Osteoblast (primary cell): ENCODE measurements at places on chromosomes 2 and 18. TPM values are rescaled to one million over a fixed set of nuclear protein-coding genes. Genes with fewer than 3 reads are reported as not detected.

TGFA gene
- not detected in 2 replicates for total RNA-seq

DNA sequence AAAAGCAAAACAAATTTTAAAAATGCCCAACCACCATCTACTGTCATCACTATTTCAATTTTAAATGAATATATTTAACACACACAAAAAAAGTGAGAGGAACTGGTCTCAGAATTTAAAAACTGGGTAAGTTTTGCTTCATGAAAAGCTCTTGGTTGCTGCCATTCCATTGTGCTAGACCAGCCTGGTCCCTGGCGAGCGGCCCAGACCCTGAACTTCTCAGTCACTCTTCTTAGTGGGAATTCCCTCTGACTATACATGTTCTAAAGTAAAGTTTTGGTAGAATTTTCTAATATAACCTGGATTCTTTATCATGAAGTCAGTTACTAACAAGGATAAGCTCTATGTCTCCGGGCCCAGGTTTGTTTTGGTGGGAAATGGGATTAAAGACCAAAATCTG lies 34.8 kb upstream of the TMEM177 start:
- DNase-seq, result no peak

HNMT gene
- 100 and 115 TPM in 2 replicates for total RNA-seq

SYT4 gene
- total RNA-seq, result not detected in 2 replicates

ALLC gene
- not detected in 2 replicates for total RNA-seq

PAX3 gene
- total RNA-seq, result under 0.01 TPM in 1 of 2 replicates, not detected in the other

MYOM1 gene
- 1.5 and 1.8 TPM in 2 replicates for total RNA-seq

GRCh38 chr2:86413296-86414094 lies 27.7 kb upstream of the KDM3A start:
- no peak for DNase-seq

DNA sequence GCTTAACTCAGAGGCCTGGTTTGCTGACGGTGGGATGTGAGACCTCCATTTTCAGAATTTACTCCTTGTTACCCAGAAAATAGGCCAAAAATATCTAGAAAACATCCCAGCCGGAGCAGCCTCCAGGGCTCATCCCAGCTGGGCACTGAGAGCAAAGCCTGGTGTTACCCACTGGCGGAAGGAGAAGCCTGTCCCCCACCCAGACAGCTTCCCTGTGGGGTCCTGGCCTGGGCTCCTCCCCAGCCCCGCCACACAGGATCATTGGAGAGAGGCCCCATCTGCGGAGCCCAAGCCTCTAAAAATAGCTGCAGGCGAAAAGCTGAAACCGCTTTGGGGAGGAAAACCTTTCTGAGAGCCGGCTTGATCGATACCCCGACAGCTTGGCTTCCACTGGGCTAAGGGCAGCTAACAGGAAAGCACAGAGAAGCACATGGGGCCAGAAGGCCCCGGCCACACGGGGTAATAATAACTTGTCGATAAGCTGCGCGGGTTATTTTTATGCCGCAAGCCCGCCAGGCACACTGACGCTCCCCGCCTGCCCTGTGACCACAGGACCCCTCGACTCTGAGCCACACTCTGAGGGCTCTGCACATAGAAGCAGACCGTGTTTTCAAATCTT lies 26.9 kb upstream of the FAHD2A start:
- no peak for DNase-seq

DNA sequence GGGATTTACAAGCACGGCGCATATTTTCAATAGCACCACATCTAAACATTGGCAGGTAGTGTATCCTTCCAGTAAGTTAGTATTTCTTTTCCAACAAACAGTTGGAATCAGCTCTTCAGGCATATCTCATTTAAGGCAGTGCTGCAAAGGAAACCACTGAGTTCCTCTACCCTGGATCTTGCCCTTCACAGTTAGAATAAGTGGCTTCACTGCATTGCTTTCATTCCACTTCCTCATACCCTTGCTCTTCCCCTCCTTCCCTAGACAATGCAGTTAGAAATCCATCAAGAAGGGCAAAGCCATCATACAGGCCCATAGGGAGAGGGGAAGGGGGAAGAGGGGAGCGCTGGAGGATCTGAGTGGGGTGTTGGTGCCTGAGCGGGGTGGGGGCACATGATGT lies 173.7 kb downstream of the FBXO15 start:
- DNase-seq, result no peak

GRCh38 chr18:33712719-33713118 lies 134.7 kb downstream of the ASXL3 start:
- no peak for DNase-seq

GRCh38 chr2:157875641-157876065 lies 477 bp downstream of the ACVR1 start:
- no peak for DNase-seq

NXPH2 gene
- total RNA-seq, result not detected in 2 replicates

- no peak for DNase-seq
Observed at GRCh38 chr2:102826904-102827303, 65.1 kb downstream of the TMEM182 start.

DNA sequence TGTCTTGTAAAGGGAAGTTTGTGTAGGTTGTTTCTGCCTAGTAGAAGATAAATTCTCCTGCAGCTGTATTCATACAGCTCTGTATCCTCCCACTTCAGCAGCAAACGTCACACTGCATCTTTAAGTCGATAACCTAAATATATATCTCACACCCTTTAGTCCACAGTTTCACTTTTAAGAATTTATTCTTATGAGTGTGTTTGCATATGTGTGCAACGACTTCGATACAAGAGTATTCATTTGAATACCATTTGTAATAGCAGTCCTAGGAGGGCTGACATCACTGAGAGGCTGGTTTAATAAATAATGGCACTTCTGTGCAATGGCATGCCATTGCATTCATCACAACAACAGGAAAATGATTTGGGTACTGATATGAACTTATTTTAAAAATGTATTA lies 63.8 kb upstream of the MSH6 start:
- no peak for DNase-seq

DNA sequence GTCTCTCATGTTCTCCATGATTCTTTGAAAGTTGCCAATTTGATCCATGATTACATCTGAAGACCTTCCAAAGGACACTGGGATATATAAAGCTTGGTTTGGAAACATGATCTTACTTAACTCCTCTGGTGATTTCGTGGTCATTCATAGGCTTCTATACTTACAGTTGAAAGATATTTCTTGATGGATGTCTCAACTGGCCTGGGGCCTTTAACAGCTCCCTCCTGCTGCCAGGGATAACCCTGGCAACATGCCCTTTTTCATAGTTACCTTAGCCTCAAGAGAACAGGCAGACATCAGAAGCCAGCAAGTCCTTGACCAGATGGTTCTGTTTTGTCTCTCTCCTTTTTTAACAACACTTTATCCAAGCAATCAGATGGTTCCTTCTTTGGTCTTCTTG lies 23.5 kb upstream of the MFF start:
- no peak for DNase-seq

DNA sequence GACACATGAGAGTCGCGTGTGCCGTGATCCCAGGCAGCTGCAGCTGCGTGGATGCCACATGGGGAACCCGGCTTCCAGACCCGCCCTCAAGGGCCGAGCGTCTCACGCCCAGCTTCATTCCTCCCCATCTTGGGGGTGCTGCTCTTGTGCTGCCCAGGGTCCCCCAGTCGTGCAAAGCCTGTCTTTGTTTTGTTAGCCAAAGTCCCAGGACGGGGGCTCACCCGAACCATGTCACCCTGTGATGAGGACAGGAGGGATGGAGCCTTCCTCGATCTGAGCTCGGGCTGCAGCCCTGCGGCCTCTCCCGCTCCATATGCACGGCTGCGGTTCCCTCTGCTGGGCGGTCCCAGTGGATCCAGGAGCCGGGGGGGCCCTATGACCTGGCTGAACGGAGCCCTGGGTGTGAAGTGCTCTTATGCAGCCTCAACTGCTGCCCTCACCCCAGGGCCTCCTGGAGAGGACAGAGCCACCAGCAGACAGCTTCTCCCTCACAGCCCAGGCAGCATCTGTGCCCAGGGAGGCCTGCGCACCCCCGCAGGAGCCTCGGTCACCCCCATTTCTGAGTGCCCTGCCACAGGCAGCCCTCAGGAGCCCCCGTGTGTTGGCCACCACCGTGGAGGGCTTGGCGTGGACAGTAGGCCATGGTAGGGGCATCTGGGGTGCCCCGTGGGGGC lies 99.0 kb upstream of the CTDP1 start:
- DNase-seq, result peak; percentile 62

CCDC150 gene
- 5.8 and 8.5 TPM in 2 replicates for total RNA-seq

DNA sequence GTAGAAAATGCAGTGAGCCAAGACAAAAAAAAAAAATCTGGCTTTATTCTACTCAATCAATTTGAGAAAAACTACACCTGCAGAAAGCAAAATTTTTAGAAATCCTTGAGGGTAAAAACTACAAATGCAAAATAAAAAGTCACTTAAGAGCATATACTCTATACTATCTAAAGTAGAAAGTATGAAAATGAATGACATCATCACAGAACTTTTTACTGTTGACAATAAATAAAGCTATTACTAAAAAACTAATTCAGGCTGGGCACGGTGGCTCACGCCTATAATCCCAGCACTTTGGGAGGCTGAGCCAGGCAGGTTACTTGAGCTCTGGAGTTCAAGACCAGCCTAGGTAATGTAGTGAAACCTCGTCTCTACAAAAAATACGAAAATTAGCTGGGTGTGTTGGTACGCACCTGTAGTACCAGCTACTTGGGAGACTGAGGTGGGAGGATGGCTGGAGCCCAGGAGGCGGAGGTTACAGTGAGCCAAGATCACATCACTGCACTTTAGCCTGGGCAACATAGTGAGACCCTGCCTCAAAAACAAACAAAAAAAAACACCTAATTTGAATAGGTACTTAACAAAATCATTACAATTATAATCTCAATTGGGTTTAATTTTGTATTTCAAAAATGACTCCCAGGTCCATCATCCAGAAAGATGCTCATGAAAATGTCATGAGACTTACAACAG lies 7.6 kb downstream of the NFU1 start:
- DNase-seq, result no peak

- no peak for DNase-seq
Observed at GRCh38 chr18:5395860-5396448, 100.4 kb upstream of the ZBTB14 start.

- no peak for DNase-seq
Observed at GRCh38 chr2:33494877-33495641, 18.6 kb downstream of the RASGRP3 start.

DNA sequence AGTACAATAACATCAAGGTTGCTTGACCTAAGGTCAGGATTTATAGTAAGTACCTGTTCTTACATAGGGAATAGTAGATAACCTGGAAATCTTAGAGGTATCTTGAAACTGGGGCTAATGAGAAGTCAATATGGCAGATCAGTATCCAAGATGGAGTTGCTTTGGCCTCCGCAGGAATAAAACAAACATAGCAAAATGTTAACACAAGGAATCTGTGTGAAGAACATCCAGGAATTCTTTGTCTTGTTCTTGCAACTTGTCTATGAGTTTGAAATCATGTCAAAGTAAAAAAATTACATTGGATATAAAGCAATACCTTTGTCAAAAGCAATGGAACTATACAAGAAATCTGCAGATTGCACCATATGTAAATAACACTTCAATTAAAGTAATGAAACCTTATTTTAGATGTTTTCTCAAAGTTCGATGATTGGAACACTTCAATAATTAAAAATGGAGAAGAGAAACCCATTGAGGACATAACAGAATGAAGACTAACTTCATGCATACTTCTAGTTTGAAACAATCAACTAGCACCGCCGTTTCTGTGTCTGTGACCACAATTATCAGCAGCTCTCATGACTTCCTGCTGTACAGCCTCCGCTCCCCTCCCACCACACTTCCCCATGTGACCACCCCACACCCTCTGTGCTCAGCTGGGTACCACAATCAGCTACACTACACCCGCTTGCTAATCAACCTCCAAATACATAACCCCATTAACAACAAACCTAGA lies 27.6 kb downstream of the C2orf76 start:
- no peak for DNase-seq

TANK gene
- total RNA-seq, result 112 and 127 TPM in 2 replicates

DNA sequence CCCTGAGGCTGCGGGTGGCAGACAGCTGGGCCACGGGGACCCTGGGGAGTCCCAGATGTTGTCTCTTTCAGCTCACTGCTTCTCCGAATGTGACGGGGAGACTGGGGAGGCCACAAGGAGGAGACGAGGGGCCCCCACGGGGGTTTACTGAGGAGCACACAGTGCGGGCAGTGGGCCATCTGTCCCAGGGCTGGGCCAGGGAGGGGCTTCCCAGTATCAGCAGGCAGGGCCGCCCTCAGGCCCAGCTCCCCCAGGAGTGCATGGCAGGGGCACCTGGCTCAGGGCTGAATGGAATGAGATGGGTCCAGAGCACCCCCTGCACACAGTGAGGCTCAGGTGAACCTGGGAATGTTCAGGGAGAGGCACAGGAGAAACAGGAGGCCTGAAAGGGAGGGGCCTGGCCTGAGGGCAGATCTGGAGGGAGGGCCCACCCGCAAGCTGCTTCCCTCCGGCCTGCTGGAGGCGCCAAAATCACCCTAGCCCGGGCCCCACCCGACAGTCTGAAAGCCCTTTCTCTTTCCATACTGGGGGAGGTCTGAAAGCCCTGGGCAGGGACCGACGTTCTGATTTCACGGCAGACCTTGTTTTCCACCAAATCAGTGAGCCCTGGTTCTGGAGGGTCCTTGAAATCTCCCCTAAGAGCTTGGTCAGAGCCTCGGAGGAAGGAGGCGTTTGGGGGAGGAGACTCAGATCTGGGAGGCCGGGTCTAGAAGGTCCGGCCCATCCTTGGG lies 35.5 kb upstream of the PTMA start:
- DNase-seq, result peak; percentile 90

- peak; percentile 66 for DNase-seq
Observed at GRCh38 chr2:101223814-101224231, 28.9 kb upstream of the CNOT11 start.

GNAL gene
- total RNA-seq, result 0.59 and 0.72 TPM in 2 replicates
